ENCODE measurements at places on chromosomes 7 and 10.

GRCh38 chr10:21293518-21294356, 231.7 kb downstream of the SKIDA1 start:
- no peak for DNase-seq

GRCh38 chr10:126917975-126918908, 13.0 kb downstream of the DOCK1 start:
- DNase-seq = no peak

GRCh38 chr7:77538281-77539212, 1.5 kb downstream of the PTPN12 start:
- no peak for DNase-seq

- no peak for DNase-seq
These were observed 18.9 kb downstream of the JMJD1C start for GRCh38 chr10:63446716-63447440.

DNA sequence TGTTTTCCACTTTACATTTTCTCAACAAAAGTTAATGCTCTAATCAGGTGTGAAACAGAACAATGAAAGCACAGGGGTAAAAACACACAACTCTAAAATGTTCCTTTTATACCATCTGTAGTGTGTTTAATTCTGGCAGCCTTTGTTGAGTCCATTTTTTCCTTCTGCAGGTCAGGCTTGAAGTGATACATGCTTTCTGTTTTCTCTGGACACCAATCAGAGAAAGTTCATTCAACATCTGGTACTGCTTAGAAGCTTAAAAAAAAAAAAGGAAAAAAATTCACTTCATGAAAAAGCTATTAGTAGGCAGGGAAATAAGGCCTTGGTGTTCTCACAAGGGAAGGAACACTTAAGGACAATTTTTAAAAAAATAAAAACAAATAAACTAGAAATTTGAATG, 231.3 kb upstream of the RHOBTB1 start:
- DNase-seq = no peak

GRCh38 chr7:18667466-18667865, 171.9 kb downstream of the HDAC9 start:
- DNase-seq = no peak

DNA sequence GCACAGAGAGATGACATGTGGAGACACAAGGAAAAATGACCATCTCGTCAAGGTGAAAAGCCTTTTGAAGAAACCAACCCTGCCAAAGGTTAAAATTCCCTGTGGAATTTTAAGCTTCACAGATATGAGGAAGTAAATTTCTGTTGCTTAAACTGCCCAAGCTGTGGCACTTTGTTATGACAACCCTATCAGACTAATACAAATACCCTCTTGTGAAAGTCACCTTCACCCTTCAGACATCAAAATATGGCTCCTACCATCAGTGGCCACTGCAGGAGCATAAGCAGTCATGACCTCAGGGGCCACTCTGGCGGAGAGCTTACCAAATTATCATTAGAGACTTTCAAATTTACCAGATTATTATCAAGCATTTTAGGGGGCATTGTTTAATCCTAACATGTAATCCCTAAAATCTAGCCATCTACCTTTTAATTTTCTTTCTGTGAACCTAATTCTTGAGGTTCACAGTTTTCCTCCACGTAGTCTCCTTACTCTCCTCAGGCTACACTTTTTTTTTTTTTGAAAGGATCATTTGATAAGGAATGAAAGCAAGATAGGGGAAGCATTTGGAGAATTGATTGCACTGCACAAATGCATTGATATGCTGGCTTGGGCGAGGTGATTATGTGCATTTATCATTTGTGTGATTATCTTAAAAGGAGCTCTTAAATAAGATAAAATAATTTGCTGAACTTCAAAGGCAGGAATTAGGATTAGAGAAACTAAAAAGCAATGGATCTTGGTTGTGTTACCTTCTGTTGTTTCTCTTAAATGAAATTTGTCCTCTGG, 90.3 kb downstream of the TMEM168 start:
- no peak for DNase-seq

- no peak for DNase-seq
These were observed 63.7 kb downstream of the TSPAN12 start for GRCh38 chr7:120794106-120794729.

DNA sequence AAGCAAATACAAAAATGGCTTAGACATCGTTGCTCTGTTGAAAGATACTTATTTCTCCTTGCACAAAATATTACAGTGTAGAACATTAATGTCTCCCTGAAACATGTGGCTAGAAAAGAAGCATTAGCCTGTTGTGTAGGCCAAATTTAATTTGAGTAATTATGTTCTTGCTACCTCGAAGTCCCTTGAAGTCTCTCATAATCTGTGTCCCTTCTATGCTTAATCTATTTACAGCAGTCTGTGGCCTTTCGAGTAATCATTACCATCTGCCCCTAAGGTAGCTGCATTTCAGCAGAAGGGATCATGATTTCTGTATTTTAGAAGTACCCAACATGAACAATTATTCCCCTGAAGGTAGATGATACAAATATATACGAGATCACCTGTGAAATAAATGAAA, 615.2 kb downstream of the GRM8 start:
- DNase-seq = no peak

DNA sequence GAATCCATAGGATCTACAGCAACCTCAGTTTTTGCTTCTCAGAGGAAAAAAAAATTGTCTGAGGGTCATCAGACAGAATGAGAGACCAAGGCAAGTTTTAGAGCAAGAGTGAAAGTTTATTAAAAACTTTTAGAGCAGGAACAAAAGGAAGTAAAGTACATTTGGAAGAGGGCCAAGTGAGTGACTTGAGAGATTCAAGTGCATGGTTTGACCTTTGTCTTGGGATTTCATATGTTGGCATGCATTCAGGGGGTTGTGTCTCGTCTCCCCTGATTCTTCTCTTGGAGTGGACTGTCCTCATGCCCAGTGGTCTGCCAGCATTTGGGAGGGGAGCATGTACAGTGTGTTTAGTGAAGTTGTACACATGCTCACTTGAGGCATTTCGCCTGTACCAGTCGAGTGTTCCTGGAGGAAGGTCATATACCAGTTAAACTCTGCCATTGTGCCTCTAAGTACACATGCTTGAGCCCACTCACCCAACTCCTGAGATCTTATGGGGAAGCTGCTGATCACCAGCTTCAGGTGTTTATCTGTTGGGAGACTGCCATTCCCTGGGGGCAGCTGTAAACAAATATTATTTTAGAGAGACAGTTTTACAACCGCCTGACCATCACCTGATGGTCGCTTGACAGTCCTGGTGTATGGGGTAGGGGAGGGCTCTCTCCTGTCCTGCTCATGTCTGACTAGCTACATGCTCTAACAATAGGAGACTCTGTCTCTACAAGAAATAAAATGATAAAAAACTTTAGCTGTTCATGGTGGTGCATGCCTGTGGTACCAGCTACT, 109.4 kb downstream of the EEPD1 start:
- no peak for DNase-seq

- DNase-seq = no peak
These were observed 46.9 kb downstream of the GPR141 start for GRCh38 chr7:37730501-37730900.

- no peak for DNase-seq
These were observed 87.0 kb downstream of the PCGF5 start for GRCh38 chr10:91307489-91307888.

GRCh38 chr7:84914598-84914997, 272.3 kb downstream of the SEMA3D start:
- no peak for DNase-seq

GRCh38 chr7:140059273-140060242, 3.2 kb downstream of the PARP12 start:
- no peak for DNase-seq

DNA sequence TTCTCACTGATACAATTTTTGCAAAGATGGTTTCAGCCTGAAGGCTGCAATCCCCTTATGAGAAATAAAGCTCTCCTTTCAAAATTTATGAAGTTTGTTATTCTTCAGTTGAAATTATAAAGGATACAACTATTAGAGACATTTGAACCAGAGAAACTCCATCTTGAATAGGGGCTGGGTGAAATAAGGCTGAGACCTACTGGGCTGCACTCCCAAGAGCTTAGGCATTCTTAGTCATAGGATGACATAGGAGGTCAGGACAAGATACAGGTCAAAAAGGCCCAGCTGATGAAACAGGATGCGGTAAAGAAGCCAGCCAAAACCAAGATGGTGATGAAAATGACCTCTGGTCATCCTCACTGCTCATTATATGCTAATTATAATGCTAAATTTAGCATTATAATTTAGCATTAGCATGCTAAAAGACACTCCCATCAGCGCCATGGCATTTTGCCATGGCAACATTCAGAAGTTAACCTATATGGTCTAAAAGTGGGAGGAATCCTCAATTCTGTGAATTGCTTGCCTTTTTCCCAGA, 22.4 kb upstream of the IFIT1B start:
- DNase-seq = no peak

DNA sequence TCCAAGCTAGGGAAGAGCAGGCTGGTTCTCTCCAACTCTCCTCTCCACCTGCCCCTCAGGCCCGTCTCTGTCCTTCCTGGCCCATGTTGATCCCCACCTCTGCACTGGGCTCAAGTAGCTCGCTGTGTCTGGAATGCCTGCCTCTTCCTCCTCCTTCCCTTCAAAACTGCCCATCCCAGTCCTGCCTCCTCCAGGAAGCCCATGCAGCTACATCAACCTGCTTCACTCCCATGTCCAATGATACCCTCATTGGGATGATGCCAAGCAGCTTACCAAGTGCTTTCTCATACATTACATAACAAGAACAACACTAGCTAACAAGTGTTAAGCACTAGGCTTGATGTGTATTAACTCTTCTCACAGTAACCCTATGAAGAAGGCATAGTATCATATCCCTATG, 8.2 kb downstream of the ASB10 start:
- DNase-seq = no peak

DNA sequence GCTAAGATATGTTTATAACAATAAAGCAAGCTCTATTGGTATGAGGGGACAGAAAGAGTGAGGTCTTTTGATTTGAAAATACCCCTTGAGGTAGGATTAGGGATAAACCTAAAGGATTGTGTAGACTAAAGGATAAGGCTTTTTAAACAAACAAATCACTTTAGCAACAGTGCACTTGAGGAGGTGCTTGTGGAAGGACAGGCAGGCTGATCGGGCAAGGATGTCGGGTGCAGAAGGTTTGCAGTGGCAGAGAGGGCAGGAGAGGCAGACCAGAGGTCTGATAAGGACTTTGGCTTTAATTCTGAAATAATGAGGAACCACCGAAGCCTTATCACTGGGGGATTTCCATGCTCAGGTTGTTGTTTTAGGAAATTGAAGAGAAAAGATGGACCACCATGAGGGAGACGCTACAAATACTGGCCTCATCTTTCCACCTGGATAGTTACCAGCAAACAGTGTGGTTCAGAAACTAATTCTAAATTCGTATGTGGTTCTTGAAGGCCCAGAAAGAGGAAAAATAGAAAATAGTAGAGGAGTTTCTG, 119.5 kb upstream of the KLF6 start:
- no peak for DNase-seq

DNA sequence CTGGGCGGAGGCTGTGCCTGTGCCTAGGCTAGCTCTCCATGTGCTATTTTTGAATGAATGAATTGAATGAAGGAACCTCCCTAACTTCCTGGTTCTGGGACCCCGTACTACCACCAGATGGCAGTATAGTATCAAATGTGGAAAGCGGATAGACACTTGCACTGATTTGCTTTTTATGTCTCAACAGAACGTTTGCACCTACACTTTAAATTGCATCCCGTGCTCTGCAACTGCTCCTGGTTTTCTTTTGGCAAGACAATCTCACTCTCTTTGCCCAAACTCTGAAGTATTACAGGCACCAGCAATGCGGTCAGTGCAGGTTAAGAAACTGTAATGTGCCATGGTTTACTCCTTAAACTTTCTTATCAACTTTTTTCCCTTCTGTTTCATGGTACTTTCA, 6.5 kb downstream of the FZD8 start:
- no peak for DNase-seq

- DNase-seq = no peak
These were observed 49.4 kb downstream of the VWC2 start for GRCh38 chr7:49822856-49823255.

DNA sequence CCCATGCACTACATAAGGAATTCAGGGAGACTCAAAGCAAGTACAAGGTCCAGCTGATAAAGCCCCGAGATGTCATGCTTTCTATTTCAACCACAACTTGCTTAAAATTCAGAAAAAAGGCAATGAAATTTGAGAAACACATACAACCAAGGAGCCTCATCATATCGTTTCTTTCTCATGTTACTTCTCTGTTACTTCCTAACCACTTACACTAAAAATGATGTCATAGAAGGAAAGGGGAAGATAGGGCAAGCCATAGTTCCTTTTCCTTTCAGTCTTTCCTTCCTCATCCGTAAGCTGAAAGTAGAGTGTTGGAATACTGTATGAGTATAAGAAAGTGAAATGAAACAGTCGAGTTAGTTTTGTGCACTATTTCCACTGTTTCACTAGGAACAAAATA, 27.9 kb upstream of the CDK14 start:
- DNase-seq = no peak

GRCh38 chr7:55569797-55570196, 2.5 kb downstream of the VOPP1 start:
- DNase-seq = no peak

GRCh38 chr7:19690736-19691135, 18.1 kb downstream of the POLR1F start:
- DNase-seq = no peak

GRCh38 chr10:128081720-128082119, 44.5 kb downstream of the MKI67 start:
- no peak for DNase-seq

DNA sequence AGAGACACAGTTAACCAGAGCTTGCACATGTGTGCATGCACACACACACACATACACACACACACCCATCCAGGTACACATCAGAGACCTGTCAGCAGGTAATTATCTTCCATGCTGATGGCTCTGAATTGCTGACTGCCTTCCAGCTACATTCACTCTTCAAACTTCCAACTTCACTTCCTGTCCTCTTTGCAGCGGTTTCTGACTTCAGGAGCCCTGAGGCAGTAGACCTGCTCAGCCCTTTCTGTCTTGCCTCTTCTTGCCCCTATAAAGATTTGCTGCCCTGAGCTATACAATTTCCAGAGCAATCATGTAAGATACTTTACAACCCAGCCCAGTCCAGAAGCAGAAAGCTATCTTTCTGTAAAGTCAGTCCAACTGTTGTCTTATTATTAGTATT, 310.2 kb downstream of the FGFR2 start:
- no peak for DNase-seq

DNA sequence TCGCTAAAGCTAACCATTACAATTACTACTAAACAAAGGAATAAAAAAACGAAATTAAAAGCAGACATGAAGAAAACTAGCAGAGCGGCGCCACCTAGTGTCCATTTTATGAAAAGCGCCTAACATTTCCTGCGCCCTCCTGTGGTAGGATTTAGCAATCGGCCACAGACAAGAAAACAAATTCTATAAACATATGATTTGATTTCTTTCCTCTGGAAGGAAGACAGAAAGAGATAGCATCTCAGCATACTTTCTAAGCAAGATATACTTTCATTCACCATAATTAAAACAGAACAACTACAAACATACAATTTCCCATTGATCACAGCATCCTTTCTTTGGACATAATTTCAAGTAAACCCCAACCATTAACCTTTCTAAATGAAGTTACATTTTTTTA, 337.7 kb upstream of the NPVF start:
- peak; percentile 30 for DNase-seq

- DNase-seq = no peak
These were observed 89.5 kb downstream of the ZNF92 start for GRCh38 chr7:65463184-65463583.

- DNase-seq = no peak
These were observed 8.1 kb downstream of the TRIM8 start for GRCh38 chr10:102652170-102652916.
